ENCODE measurements at places on chromosomes 1 and 21. TPM values are rescaled to one million over a fixed set of nuclear protein-coding genes. Genes with fewer than 3 reads are reported as not detected.

Gene KCNQ4
- total RNA-seq, result 1.2 TPM

Gene CCT3
- total RNA-seq, result 163 TPM

Gene CAPN8
- total RNA-seq, result 0.28 TPM

Gene TCP10L
- 1.1 TPM for total RNA-seq

Gene GPR153
- total RNA-seq, result 0.58 TPM

DNA sequence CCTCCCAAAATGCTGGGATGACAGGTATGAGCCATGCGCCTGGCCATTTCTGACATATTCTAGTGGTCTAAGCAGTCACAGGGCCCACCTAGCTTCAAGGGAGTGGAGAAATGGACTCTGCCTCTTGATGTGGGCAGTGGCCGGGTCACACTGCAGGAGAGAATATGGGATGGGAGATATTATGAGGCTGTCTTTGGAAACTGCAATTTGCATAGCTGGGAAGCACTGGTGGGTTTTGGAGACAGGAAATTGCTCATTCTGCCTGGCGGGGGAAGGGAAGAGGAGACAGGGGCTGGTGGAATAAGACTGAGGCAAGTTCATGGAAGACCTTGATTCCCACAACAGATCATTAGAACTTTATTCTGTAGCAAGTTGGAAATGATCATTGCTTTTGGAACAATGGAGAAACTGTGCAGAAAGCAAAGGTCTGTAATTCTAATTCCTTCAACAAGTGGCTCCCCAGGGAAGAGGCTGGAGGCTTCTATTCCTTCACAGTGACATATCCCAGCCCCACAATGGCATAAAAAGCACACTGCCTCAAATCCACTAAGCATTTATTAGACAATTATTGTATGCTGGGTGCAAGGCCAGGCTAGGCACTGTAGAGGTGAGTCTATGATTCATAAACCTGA is 10.5 kb downstream of the NCMAP start:
- H3K27me3 ChIP-seq, result peaks cover 12% of the 10 kb centered on the region
- no peak overlapping the region for H3K4me3 ChIP-seq
- peaks cover 6% of the 10 kb centered on the region for H3K4me1 ChIP-seq
- no peak overlapping the region for H3K27ac ChIP-seq
- no peaks in the 10 kb centered on the region for H3K36me3 ChIP-seq
- DNase-seq, result no peak

- H3K36me3 ChIP-seq, result no peaks in the 10 kb centered on the region
- H3K4me1 ChIP-seq, result no peaks in the 10 kb centered on the region
- no peak overlapping the region for H3K4me3 ChIP-seq
- H3K27ac ChIP-seq, result no peak overlapping the region
- no peak for DNase-seq
- peaks cover 5% of the 10 kb centered on the region for H3K27me3 ChIP-seq
Measured at GRCh38 chr1:63269571-63269970, 52.8 kb upstream of the FOXD3 start.

DNA sequence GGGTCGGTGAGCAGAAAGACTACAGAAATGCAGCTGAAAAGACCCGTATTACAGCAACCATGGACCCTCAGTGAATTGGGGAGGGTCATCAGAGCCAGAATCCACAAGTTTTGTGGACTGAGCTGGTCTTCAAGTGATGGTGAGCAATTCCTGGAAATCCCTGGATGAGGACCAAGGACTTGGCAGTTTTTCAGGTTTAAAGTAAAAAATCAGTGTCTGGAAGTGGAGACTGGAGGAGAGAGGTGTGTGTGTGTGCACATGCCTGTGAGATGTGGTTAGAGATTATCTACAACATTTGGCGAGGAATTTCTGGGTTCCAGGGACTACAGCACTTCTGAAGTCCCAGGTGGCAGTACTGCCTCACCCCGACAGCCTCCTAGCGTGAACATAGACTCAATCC is 56.4 kb downstream of the KIRREL1 start:
- H3K36me3 ChIP-seq, result no peaks in the 10 kb centered on the region
- H3K27ac ChIP-seq, result no peak overlapping the region
- DNase-seq, result no peak
- peaks cover 4% of the 10 kb centered on the region for H3K27me3 ChIP-seq
- no peak overlapping the region for H3K4me3 ChIP-seq
- H3K4me1 ChIP-seq, result no peaks in the 10 kb centered on the region

GRCh38 chr1:185281245-185281644 is 35.8 kb downstream of the IVNS1ABP start:
- peak overlapping the region; percentile 76 for H3K27ac ChIP-seq
- peaks cover 10% of the 10 kb centered on the region for H3K36me3 ChIP-seq
- peak overlapping the region; percentile 39 for H3K4me3 ChIP-seq

DNA sequence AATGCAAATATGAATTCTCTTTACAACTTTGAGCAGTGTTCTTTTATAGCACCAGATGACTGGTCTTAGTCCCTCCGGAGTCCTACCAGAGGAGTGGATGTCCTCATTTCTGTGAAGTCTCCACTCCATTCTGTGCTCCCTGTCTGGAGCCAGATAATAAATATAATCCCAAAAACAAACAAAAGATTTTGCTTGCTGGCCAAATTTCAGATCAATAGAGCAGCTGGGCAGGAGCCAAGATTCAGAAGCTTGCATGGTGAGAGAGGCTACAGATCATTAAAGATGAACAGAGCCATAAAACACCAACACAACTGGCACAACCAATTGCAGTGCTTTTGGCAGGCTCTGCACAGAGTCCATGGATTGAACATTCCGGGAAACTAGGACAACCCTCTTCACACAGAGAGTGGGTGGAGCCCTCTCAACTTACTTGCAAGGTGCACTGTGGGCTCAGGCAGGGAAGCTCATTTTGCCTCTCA is 231.5 kb upstream of the SNX7 start:
- H3K4me3 ChIP-seq, result no peak overlapping the region
- no peak for DNase-seq
- H3K27me3 ChIP-seq, result no peaks in the 10 kb centered on the region
- H3K4me1 ChIP-seq, result no peaks in the 10 kb centered on the region
- no peaks in the 10 kb centered on the region for H3K36me3 ChIP-seq
- no peak overlapping the region for H3K27ac ChIP-seq

GRCh38 chr1:189958756-189959155 is 518.9 kb downstream of the BRINP3 start:
- H3K36me3 ChIP-seq, result no peaks in the 10 kb centered on the region
- H3K4me1 ChIP-seq, result no peaks in the 10 kb centered on the region
- no peak overlapping the region for H3K4me3 ChIP-seq
- no peaks in the 10 kb centered on the region for H3K27me3 ChIP-seq
- DNase-seq, result no peak
- H3K27ac ChIP-seq, result no peak overlapping the region

DNA sequence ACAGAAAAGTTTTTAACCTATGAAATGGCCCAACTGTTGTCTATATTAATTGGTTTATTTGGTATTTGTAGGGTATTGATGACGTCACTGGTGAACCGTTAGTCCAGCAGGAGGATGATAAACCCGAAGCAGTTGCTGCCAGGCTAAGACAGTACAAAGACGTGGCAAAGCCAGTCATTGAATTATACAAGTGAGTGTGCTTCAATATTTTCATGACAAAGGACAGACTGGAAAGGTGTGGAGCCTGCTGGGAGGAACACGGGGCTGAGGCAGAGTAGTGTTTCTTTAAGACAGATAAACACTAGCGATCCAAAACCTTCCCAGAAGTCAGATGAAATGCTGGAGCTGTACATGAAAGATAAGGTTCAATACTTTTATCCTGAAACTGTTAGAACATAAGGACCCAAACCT is 76.7 kb downstream of the AK4 start:
- no peak for DNase-seq
- no peaks in the 10 kb centered on the region for H3K27me3 ChIP-seq
- H3K36me3 ChIP-seq, result peaks cover 28% of the 10 kb centered on the region
- no peak overlapping the region for H3K4me3 ChIP-seq
- peaks cover 2% of the 10 kb centered on the region for H3K4me1 ChIP-seq
